ENCODE measurements at places on chromosomes 1 and 21. TPM values are rescaled to one million over a fixed set of nuclear protein-coding genes. Genes with fewer than 3 reads are reported as not detected.

The RIPPLY3 gene
- 0.16 TPM for total RNA-seq

The SPRR2F gene
- total RNA-seq = not detected

DNA sequence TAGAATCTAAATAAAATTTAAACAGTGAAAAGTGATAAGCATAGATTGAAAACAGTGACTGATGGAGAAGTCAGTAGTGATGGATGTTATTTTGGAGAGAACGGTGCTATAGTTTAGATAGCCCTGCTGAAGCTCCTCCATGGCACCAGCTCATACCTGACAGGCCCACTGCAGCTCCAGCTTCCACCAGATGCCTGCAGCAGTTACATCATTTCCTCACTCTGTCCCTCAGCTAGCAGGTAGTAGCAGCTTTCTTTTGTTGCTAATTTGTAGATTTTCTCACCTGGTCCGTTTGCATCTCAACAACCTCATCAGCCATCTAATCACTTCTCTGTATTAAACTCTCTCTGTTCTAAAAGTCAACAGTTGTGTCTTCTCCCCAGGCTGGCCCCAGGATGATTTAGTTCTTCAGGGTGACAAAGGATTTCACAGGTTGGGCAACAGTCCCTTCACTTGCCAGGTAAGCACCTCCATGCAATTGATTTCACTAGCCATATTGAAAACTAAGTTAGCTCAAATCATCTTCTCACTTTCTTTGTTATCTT lies 128.3 kb downstream of the LMX1A start:
- DNase-seq = no peak

- peak; percentile 25 for DNase-seq
Measured at GRCh38 chr1:25204797-25205480, 27.4 kb downstream of the SYF2 start.

The STUM gene
- not detected for total RNA-seq

The C1orf185 gene
- not detected for total RNA-seq

The C1orf94 gene
- total RNA-seq = not detected

- peak; percentile 37 for DNase-seq
Measured at GRCh38 chr1:240797050-240797449, 185.1 kb upstream of the GREM2 start.

- peak; percentile 64 for DNase-seq
Measured at GRCh38 chr21:28587748-28588147, 404.9 kb downstream of the LTN1 start.

The VANGL2 gene
- not detected for total RNA-seq

- DNase-seq = no peak
Measured at GRCh38 chr1:9691691-9692090, 40.2 kb downstream of the PIK3CD start.

The CFHR4 gene
- not detected for total RNA-seq

GRCh38 chr1:185960422-185961321 lies 226.5 kb downstream of the HMCN1 start:
- DNase-seq = no peak

- peak; percentile 32 for DNase-seq
Measured at GRCh38 chr1:214303141-214303930, 22.4 kb downstream of the SMYD2 start.

DNA sequence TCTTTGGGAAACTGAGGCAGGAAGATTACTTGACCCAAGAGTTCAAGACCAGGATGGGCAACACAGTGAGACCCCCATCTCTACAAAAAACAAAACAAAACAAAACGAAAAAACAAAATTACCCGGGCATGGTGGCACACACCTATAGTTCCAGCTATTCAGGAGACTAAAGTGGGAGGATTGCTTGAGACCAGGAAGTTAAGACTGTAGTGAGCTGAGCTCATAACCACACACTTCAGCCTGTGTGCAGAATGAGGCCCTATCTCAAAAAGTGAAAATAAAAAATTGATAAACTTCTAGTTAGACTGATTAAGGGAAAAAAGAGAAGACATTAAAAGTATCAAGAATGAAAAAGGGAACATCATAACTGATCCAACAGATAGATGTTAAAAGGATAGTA lies 154.0 kb downstream of the RHOU start:
- DNase-seq = no peak

DNA sequence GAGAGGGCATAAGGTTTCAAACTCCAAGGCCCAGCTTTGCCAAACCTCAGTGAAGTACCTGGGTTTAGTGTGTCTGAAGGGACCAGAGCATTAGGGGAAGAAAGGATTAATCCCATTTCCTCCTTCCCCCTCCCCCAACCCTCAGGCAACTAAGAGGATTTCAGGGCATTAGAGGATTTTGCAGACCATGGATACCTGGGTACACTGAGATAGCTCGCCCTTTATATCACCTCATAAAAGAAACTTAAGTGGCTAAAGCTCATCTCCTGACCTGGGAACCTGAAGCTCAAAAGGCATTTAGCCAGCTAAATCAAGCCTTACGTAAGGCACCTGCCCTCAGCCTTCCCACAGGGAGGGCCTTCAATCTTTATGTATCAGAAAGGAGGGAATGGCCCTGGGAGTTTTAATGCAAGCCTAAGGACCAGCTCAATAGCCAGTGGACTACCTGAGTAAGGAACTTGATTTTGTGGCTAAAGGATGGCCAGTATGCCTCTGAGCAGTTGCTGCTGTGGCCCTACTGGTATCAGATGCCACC lies 26.4 kb upstream of the SMYD3 start:
- DNase-seq = no peak

DNA sequence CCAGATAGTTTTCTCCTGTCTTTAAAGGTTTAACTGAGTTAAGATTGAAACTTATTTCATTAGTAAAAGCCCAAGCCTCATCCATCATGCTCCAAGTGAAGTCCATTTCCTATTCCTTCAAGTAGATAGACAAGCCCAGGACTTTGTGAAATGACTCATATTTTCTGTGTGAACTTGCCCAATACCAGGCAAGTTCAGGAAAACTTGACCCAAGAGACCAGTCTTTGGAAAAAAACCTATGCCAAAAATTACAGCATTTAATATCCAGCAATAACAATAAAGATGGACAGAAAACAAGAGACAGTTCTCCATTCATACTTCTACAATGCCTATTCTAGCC lies 405 bp upstream of the RAB29 start:
- DNase-seq = no peak

- no peak for DNase-seq
Measured at GRCh38 chr1:232456714-232457113, 173.2 kb downstream of the SIPA1L2 start.

- no peak for DNase-seq
Measured at GRCh38 chr1:3668585-3669300, 16.4 kb downstream of the TP73 start.

- peak; percentile 38 for DNase-seq
Measured at GRCh38 chr1:115089420-115090185, at the start of gene TSPAN2. Gene TSPAN2, minus strand, starts transcription at chr1:115089503. Its CDS starts 71 bp downstream, at chr1:115089432.

GRCh38 chr1:26279456-26280332 lies at the start of gene SH3BGRL3:
Gene SH3BGRL3, plus strand, starts transcription at chr1:26280086. Its CDS starts 70 bp downstream, at chr1:26280156.
- peak; percentile 89 for DNase-seq
